ENCODE measurements at places on chromosomes 3 and 15. TPM values are rescaled to one million over a fixed set of nuclear protein-coding genes. Genes with fewer than 3 reads are reported as not detected.

GRCh38 chr3:36827133-36827532 is 62.8 kb upstream of the DCLK3 start:
- ATAC-seq = peak; percentile 44

DNA sequence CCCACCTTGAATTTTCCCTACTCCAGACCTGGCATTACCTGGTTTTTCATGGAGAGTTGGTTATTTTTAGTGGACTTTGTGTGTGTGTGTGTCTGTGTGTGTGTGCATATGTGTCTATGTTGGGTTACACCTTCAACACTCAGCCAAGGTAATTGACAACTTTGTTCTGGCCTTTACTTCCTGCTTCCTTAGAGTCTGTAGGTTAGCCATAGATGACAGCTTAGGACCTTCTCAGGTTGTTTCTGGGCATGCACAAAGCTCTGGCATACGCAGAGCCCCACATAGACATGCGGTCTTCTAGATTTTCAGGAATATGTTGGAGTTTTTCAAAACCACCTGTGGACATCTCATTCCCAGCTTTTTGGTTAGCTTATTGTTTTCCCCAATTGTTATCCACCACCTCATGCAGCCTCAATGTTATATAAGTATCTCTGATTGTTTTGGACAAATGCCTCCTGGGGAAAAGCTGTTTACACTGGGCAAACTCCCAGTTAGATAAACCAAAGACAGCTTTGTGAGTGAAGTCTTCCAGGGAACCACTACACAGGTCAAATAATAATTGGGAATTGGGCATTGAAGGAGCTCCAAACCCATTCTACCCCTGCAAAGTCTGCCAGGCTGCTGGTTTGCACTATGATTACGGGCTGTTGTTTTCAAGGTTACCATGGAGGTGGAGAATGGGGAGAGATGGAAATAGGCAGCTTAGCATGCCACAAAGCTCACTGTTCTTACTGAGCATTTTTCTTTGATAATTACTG is 201.2 kb downstream of the ADAMTSL3 start:
- ATAC-seq = no peak

DNA sequence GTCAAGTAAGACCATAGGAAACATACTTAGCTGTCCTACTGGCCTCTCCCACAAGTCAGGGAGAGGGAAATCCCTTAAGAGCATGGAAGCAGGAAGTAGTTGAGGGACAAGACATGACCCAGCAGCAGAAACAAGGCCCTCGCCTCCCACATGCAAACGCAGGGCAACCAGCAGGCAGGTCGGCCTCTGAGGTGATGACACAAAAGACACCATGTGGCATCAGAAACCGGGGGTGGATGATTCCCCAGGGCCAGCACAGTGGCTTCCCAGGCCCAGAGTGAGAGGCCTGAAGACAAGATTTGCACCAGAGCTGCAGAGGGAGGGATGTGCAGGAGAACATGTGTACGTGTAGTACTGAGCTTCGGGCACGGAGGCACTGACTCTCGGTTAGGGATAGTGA is 26.3 kb downstream of the PXYLP1 start:
- ATAC-seq = no peak

DNA sequence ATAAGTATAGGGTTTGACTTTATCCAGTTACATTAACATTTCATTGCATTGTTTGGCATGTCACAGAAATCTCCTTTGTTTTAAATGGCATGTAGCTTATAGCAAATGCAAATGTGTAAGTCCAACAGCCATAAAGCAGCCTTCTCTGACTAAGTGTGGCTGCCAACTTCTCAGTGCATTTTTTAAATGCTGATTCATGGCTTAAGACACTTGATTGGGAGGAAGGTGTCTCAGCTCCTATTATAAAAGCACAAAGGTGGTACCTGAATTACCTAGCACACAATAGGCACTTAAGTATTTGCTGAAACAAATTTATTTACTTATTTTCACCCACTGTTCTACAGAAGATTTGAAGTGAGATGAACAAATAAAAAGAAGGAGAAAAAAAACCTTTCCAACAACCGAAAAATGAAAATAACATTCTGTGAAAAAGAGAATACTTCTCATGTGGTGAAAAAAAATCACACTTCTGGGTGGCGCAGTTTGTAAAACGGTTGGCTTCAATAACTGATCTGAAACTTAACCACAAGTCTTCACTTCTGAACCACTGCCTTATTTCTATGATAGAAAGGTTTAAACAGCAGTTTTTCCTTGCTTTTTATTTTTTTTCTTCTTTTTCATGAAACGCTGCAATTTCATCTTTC is 105.5 kb upstream of the ICE2 start:
- ATAC-seq = peak; percentile 60

- peak; percentile 99 for ATAC-seq
These were observed 48.9 kb upstream of the CPNE4 start for GRCh38 chr3:132083583-132084279.

DNA sequence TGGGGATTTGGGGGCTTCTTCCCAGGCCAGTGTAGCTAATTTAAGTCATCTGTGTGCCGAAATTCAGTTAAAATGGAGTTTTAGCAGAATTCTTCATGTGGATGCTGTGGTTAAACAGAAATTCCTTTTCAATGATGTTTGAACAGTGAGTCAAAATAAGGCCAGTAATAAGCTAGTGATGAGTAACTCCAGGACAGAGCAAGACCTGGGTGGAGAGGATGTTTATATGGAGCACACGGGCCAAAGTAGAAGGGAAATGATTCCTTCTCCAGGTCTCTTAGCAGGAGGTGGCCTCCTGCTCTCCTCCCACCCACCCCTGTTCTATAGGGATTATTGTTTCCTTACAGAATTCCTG is 31.9 kb upstream of the UACA start:
- ATAC-seq = peak; percentile 95

GRCh38 chr15:70231484-70231883 is 133.8 kb upstream of the TLE3 start:
- no peak for ATAC-seq

GRCh38 chr15:83046558-83047127 is 20.4 kb downstream of the BTBD1 start:
- ATAC-seq = no peak

GRCh38 chr3:188006726-188007393 is 147.1 kb upstream of the LPP start:
- peak; percentile 43 for ATAC-seq

DNA sequence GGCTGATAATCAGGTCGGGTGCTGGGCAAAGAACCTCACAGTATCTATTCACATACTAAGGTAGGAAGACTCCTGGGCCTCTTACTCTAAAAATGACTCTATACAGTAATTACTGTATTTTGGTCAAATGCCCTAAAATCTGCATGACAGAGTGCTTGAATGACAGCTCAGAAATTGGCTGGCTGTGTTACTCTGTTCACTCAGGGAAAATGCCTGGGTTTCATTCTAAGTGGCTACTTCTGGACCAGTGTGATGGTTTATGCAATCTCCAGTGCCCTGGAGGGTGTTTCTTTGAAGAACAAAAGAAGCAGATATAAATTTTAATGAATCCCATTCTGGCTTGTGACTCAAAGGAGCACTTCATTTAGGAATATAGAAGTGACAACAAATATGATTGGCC is 2.2 kb downstream of the GABRR3 start:
- no peak for ATAC-seq

- ATAC-seq = peak; percentile 1
These were observed 817 bp downstream of the CLK3 start for GRCh38 chr15:74616366-74616939.

DNA sequence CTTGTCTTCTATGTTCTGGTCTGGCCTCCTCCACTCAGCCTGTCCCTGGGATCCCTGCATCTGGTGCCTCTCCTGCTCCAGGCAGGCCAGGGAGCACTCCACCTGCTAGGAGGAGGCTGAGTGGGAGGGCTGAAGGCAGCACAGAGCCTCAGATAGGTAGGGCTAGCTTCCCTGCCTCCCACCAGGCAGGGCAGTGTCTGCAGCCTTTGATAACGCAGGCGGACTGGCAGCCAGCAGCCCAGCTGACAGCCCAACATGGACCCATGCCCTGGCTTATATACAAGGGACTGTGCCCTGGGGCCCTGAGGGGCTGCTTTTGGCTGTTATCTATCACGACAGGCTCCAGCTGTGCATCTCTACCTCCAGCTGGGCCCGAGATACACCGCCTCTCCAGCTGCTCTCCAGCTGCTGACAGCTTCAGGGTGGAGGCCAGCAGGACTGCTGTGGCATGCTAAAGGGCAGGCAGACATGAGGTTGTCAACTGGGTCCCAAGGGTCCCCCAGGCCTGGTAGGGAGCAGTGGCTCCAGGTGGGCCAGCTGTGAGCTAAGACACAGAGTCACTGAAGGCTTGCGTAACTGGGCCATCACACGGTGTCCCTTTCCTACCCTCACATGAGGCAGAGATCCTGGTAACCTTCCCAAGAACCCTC is 5.2 kb upstream of the CLK3 start:
- ATAC-seq = no peak

GRCh38 chr3:59443618-59444293 is 393.9 kb upstream of the CFAP20DC start:
- no peak for ATAC-seq

- ATAC-seq = no peak
These were observed 297.3 kb downstream of the MECOM start for GRCh38 chr3:169365993-169366915.

CRYGS gene
- 5.4 TPM for total RNA-seq

- no peak for ATAC-seq
These were observed 1375.4 kb downstream of the NSUN3 start for GRCh38 chr3:95438274-95438673.

- ATAC-seq = peak; percentile 88
These were observed 174.7 kb downstream of the IGF1R start for GRCh38 chr15:98823012-98823458.

SCAMP5 gene
- total RNA-seq = 53.2 TPM

TGM4 gene
- 0.44 TPM for total RNA-seq

DNA sequence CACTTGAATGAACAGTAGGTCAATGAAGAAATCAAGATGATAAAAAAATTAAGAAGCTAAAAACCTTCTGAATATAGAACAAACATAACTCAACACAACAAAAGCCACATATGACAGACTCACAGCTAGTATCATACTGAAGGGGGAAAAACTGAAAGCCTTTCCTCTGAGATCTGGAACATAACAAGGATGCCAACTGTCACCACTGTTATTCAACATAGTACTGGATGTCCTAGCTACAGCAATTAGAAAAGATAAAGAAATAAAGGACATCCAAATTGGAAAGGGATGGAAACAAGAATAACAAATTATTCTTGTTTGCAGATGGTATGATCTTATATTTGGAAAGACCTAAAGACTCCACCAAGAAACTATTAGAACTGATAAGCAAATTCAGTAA is 60.8 kb downstream of the ILDR1 start:
- no peak for ATAC-seq

DNA sequence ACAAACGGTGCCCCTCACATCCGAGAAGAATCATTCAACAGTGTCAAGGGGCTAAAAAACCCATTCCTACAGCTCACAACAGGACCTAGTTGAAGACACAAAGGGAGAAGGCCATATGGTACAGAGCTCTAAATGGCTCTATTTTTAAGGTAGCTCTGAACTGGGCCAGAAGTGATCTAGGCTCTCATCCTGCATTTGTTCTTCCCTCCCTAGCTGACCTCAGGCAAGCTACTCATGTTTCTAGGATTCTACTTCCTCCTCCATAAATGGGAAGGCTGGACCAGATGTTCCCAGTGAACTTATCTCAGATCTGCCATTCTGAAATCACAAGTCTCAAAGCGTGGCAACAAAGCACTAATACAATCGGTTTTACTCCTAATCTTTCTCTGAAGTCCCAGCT is 62.3 kb downstream of the CPNE4 start:
- ATAC-seq = peak; percentile 17

GRCh38 chr3:19190602-19191001 is 42.3 kb downstream of the KCNH8 start:
- no peak for ATAC-seq

DNA sequence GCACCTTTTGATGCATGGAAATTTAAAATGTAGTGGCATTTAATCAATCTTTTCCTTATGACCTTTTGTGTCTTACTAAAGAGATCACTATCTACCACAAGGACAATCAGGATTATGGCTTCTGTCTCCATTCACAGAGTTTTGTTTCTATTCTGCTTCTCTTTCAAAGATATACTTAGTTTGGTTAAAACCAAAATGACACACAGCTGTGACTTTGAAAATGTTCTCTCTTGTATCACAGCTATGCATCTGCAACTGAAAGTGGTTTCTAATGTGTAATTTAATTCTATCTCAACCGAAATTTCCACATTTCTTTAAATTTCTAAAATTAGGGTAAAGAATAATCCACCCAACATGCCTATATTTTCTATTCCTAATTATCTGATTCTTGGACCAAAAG is 27.7 kb downstream of the HLTF start:
- ATAC-seq = no peak

DNA sequence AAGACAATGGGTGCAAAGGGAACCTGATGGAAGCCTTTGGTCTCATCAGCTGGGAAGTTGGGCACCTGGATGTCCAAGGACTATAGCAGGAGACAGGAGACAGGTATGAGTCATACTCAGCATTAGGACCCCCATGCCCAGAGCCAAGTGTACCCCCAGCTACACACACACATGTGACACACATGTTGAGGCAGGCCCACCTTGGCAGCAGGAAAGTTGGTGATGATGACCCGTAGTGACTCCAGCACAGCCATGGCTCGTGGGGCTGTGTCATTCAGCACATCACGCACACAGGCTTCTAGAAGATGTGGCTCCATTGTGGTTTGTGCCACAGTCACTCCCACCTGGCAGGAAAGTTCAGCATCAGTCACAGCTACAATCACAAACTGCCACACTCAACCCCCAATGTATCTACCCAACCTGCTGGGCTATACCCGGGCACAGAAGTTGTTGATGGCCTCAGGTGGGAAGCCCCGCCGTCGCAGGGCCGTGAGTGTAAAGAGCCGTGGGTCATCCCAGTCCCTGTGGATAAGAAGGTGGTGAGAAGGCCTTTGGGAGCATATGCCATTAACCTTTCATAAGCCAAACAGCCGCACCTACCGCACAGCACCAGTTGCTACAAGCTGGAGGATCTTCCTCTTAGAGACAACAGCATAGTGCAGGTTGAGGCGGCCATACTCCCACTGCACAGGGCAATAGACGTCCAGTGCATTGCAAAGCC is 5.2 kb upstream of the QRICH1 start:
- ATAC-seq = no peak

FGD5 gene
- total RNA-seq = 2.5 TPM

Data from motor neuron (in vitro differentiated cells).